ENCODE measurements at places on chromosomes 4 and X.

GRCh38 chr4:16082041-16082425 is 1.8 kb downstream of the PROM1 start:
- no peak for DNase-seq

- DNase-seq, result no peak
Observed at GRCh38 chr4:130074096-130074495, 978.1 kb downstream of the C4orf33 start.

GRCh38 chrX:23930894-23931604 is 23.2 kb downstream of the CXorf58 start:
- DNase-seq, result no peak

DNA sequence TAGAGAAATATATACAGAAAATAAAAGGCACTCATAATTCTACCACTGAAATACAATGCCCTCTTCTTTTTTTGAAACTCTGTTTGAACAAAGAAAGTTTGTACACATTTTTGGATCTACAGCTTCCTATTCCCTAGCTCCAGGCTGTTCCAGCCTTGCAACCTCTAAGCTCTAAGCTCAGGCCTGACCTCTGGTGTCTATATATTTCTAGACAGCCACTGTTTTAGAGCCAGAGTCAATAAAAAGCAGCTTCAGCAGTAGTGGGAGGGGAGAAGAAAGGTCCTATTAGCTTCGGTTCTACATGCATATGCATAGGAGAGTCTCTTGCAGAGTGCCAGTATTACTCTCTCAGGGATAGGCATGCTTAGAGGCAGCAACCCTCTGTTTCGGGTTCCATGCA is 39.7 kb downstream of the CLDN2 start:
- no peak for DNase-seq

DNA sequence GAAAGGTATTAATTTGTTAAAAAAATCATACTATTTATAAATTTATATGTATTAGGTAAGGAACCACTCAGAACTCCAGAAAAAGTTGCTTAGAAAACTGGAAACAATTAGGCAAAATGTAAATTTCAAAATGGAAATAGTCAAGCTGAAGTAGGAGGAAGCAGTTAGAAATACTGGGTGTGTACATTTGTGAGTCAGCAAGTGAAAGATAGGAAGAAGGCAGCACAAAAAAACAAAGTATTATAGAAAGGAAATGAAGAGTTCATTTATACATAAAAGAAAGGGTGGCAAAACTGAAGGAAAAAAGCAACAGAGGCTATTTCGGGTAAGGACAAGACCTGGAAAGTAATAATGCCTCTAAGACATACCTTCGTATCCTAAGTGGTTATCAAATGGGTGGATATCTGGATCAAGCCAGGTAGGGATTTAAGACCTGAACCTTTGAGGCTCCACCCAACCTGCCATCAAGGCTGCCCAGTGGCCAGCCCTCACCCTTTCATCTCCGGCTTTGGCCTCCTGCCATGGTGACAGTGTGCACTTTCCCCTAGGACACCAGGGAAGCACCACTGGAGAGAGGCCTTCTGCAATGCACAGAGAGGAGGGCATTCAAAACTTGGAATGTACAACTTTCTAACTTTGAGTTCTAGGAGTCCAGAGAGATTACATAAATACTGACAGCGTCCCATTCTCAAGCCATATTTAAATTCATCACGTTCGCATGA is at the start of gene LRRC66:
Gene LRRC66, minus strand, starts transcription at position 428 of the 722 bp plus-strand sequence. CDS start 2,750 bp downstream, outside the sequence.
- no peak for DNase-seq

- peak; percentile 10 for DNase-seq
Observed at GRCh38 chr4:54066718-54067129, 2.3 kb upstream of the CHIC2 start.

- DNase-seq, result no peak
Observed at GRCh38 chr4:20490734-20491133, 209.5 kb upstream of the PACRGL start.

- DNase-seq, result no peak
Observed at GRCh38 chr4:28545986-28546385, 1685.3 kb downstream of the STIM2 start.

DNA sequence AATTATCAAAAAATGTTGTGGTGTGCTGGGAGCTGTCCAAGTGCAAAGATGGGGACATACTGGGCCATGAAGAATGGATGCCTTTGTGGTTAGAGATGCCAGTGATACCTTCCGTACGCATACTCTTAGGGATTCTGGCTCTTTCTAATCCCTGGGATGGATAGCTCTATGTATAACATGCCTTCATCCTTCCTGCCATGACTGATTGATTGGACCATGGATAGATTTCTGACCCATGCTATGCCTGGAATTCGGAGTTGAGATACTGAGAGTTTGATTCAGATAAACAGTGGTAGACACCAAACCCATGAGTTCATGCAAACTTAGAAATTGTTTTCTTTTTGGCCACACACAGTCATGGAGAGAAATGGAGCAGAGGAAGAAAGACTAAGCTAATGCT is 147.2 kb upstream of the WDFY3 start:
- DNase-seq, result no peak

DNA sequence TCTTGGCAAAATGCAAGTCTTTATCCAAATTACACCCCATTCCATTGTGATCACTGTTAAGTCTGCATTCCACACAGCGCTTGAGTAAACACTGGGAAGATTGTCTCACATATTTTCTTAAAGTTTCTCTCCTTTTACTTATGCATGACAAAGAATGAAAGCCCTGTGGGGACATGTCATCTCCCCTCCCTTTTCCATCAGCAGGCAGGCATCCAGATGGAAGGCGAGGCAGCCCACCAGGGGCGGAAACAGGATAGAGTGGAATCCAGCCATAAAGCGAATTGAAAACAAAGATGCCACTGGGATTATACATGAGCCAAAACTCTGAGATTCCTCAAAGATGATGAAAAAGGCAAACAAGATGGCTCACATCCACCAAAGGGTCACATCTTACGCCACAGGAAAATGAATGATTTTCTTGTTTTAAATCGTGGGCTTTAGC is 78.2 kb downstream of the AFAP1 start:
- no peak for DNase-seq

DNA sequence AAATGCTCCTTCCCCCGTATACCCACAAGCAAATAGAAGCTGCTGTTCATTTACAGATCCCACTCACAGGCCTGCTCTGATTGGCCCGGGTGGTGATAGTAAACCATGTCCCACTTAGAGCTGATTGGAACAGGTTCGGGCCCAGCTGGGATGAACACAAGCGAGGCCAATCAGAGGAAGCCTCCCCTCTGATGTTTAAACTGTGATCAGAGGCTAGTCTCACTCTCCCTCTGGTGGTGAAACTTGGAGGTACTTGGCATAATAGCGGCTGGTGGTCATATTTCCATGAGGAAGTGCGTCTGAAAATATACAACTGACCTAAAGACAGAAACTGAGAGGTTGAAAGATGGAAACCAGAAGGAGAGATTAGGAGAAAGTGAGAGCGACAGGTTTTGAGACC is 51.5 kb upstream of the TRPC3 start:
- peak; percentile 18 for DNase-seq

- no peak for DNase-seq
Observed at GRCh38 chr4:159229164-159229563, 126.3 kb downstream of the RAPGEF2 start.

- DNase-seq, result no peak
Observed at GRCh38 chr4:159483110-159483781, 380.4 kb downstream of the RAPGEF2 start.

- DNase-seq, result no peak
Observed at GRCh38 chrX:39258331-39258730, 457.1 kb downstream of the MID1IP1 start.

- DNase-seq, result peak; percentile 25
Observed at GRCh38 chr4:103032574-103032973, 13.1 kb upstream of the SLC9B1 start.

- peak; percentile 50 for DNase-seq
Observed at GRCh38 chr4:173025131-173025530, 143.5 kb upstream of the GALNT7 start.

- DNase-seq, result no peak
Observed at GRCh38 chr4:148780426-148781005, 338.3 kb upstream of the NR3C2 start.

DNA sequence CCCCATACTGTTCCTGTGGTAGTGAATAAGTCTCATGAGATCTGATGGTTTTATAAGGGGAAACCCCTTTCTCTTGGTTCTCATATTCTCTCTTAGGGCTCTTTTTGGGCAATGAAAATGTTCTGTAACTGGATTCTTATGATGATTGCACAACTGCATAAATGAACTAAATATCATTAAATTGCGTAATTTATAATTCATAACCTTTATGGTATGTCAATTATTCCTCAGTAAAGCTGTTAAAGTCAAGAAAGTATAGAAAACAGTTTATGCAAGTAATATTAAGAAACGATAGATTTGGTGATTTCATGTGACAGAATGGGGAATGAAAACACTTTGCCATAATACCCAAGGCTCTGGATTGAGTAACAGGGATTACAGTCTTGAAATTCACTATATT is 33.5 kb upstream of the SPANXD start:
- DNase-seq, result no peak

GRCh38 chr4:155164718-155165117 is 43.7 kb upstream of the NPY2R start:
- DNase-seq, result no peak

DNA sequence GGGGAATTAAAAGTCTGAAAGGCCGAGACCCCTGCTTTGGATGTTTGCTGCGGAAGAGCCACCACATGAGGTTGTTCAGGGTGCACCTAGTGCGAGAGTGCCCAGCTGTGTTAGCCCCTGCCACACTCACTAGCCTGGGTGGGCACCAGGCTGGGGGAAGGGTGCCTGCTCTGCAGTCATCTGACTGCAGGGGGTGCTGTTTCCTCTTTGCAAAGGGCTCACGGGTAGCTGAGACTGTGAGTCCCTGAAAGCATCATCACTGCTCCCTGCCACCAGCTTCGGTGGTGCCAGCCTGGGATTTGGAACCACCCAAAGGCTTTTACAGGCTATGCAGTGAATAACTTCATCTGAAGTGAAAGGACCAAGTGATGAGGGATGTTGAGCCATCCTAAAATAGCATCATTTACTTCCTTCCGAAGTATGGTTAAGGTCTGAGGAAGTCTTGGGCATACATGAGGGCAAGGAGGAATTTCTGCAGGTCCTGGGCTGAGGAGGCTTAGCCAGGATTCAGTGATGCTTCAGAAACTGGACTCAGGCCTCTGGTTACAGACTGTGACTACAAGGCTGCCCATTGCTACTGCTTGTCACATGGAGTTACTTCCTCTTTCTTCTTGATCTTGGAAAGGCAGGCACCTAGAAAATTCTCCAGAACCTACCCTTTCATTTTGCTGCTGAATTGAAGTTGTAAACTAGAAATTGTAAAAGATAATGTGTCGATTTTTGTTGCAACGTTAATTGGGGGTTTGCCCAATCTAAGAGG is 293.2 kb upstream of the PRPS2 start:
- no peak for DNase-seq

DNA sequence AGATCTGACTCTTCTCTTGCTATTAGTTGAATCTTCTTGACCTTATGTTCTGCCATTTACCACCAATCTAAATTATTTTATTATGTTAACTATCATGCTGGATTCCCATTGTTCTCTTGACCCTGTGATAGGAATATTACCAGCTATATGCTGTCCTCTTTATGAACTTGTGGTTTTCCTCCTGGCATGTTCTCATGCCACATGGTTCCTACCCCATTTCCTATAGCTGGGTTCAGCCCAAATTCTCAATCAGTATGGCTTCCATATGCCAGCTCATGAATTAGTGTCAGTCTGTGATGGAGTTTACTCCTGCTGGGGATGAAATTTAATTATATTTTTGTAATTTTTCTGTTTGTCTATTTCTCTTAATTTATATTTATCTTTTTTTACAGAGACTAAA is 430.5 kb downstream of the SMARCA1 start:
- DNase-seq, result no peak

- no peak for DNase-seq
Observed at GRCh38 chr4:71635139-71635748, 148.6 kb downstream of the GC start.

DNA sequence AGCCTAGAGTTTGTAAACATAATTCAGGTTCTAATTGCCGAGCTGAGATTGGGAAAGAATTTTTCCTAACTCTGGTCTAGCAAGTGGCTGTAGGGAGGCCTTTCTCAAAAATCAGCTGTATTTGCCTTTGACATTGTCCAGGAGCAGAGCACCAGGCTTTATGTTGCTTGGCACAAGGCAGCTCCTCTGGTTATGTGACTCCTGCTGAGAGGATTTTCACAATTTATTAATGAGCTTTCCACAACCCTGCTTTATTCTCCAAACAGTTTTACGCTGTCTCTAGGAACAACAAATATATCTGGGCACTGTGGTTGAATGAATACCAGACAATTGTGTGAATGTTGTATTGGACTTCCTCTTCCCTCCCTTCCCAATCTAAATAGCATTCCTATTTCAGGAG is 14.9 kb downstream of the LSM6 start:
- no peak for DNase-seq

DNA sequence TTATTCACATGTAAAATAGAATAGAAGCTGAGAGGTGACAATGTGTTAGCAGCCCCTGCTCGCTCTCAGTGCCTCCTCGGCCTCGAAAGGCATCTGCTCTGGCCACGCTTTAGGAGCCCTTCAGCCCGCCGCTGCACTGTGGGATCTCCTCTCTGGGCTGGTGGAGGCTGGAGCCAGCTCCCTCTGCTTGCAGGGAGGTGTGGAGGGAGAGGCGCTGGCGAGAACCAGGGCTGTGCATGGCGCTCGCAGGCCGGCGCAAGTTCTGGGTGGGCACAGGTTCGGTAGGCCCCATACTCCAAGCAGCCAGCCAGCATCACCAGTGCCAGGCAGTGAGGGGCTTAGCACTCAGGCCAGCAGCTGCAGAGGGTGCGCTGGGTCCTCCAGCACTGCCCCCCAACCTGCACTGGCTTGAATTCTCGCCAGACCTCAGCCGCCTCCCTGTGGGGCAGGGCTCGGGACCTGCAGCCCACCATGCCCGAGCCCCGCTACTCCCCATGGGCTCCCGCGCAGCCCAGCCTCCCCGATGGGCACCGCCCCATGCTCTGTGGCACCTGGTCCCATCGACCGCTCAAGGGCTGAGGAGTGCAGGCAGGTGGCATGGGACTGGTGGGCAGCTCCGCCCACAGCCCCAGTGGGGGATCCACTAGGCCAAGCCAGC is 1346.7 kb upstream of the IGFBP7 start:
- DNase-seq, result no peak

DNA sequence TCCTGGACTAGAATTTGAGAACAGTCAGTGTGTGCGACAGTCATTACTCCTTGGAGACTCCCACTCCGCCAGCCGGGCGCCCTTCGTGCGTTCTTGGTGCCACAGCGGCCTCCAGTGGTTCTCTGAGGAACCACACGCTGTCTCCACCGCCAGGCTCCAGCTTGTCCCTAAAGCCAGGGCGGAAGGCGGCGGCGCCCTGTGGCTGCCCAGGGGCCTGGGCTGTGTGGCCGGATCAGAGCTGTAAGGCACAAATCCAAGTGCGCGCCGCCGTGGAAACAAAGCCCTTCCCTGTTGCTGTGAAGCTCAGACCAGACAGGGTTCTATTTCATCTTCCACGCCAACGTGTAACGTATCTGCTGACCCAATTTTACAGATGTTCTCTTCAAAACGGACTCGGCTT is 34.2 kb downstream of the IDS start:
- DNase-seq, result peak; percentile 25
